T47D (cell line): ENCODE measurements at places on chromosomes 4 and X.

DNA sequence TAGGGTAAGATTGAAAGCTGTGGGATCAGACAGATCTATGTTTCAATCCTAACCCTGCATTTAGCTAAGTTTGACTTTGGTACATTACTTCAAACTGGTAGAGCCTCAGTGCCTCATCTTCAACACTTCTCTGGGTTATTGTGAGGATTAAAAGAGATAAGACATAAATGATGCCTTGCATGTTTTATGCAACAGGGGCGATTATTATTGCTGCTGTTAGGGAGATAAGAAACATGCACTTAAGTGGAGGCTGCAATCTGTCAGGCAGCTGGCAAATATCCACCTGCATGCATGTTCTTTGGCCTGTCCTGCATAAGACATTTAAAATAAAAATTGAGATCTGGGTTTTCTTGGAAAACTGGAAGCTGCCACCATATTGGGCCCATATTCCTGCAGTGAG, 24.6 kb downstream of the UNC5C start:
- DNase-seq: no peak

GRCh38 chr4:5706486-5707290, 1.7 kb downstream of the EVC2 start:
- DNase-seq: no peak

- no peak for DNase-seq
Observed at GRCh38 chrX:107678957-107679740, 50.8 kb downstream of the PRPS1 start.

DNA sequence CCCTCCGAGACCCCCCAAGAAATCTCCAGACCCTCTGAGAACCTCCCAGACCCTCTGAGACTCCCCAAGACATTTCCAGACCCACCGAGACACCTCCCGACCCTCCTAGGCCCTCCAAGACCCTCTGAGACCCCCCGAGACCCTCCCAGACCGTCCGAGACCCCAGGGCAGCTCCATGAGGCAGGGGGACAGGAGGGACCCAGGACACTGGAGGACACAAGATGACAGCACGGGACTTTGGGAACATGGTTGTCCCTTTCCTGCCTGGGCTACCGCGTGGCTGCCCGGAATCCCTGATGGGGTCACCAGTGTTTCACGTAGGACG, 10.3 kb downstream of the CTBP1 start:
- DNase-seq: no peak

DNA sequence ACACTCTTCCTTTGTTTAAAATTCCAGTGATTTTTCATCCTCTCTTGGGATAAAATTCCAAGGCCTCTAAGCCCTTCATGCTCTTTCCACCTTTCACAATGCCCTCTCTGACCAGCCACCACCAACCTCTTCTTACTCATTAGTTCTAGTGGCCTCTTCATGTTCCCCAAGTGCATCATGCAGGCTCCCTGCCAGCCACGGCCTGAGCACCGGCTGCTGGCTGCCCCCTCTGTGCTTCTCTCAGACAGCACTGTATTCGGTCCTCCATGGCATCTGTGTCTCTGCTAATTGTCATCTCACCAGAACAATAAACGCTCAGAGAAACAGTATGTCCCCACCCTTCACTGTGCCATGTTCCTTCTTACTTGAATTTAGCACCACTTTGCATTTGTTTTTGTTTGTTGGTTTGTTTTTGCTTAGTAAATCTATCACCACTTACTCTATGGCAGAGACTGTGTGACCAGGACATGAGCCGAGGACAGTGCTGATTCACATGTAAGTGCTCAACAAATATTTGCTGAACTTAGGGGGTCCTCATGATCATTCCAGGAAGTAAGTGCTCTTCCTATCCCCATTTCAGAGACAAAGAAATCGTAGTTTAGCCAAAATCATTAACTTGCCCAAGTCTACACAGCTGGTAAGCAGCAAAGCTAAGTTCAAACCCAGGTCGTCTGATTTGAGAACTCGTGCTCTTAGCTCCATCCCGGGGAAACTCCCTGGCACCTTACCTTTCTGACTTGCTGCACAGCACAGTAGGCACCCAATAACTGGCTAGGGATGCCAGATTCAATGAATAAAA, 77.1 kb upstream of the UCP1 start:
- no peak for DNase-seq

DNA sequence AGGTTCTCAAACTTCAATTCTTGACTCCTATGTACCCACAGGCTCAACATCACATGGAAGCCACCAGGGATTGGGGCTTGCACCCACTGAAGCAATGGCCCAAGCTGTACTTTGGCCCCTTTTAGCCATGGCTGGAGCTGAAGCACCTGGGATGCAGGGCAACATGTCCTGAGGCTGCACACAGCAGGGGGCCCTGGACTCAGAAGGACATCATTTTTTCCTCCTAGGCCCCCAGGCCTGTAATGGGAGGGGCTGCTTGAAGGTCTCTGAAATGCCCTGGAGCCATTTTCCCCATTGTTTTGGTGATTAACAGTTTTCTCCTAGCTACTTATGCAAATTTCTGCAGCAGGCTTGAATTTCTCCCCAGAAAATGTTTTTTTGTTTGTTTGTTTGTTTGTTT, 465.1 kb upstream of the PCDH10 start:
- no peak for DNase-seq

DNA sequence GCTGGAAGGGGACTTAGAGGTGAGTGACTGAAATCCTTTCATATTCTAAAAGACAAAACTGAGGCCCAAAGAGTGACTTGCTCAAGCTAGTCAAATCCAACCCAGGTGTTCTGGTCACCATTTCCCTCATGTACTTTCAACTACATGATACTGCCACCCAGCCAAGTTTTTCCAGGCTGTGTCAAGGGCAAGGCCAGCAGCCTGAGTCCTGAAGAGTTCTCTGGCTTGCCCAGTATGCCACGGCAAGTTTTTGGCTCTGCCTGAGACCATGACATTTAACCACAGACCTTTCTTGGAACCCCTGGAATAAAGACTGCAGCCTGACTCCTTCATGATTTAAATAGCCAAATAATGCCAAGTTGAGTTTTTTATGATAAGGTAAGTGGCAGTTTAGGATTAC, 10.7 kb upstream of the TMEM164 start:
- DNase-seq: no peak
